ENCODE measurements at places on chromosomes 6 and 20.

DNA sequence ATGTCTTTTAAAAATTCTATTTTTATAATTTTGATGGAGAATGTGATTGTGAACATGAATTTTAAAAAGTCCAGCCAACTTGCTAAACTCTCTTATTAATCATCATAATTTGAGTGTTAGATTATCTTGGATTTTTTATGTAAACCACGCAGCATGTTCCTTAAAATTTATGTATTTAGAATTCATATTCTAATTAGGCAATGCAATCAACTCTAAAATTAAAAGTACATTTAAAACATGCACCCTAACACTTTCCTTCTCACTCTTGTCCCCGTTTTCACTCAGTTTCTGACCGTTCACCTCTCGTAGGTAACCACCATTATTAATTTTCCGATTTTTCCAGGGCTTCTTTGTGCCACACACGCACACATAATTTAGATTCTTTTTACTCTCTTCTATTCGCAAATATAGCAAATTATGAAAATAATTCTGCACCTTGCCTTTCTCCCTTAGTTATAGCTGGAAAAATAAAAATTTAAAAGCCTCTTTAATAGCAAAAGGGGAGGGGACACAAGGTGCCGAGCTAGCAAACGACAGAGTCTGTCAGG, 329 bp upstream of the ZKSCAN3 start:
- DNase-seq = no peak

DNA sequence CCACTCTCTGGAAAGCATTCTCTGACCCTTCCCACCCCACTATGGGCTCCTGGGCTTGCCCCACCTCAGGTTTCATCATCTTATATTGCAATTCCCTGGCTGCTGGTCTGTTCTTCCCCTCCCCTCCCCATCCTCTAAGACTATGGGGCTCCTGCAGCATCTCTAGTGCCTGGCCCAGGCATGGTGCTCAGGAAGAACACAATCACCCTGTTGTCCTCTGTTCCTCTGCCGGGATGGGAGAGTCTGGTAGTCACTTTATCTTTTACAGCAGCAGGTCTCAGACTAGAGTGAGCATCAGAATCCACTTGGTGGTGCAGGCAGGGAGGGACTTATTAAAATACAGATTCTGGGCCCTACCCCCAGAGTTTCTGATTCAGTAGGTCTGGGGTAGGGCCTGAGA, 5.0 kb upstream of the LPIN3 start:
- DNase-seq = no peak

GRCh38 chr6:85975957-85976356, 333.3 kb upstream of the SYNCRIP start:
- no peak for DNase-seq

DNA sequence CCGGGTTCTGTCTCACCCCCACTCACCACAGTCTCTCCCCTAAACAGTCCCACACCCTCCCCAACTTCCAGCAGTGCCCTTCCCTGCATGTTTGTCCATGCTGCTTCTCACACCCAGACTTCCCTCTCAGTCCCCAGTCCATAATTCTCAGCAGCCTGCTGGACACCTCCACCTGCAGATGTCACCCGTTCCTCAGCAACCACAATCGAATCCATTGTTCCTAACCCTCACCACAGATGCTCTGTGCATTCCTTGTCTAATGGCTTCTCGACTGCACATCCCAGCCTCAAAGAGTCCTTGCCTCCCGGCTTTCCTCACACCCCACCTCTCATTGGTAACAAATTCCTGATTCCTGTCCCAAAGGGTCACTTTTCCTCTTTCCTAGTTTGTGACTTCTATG, 55.6 kb downstream of the GOPC start:
- no peak for DNase-seq

DNA sequence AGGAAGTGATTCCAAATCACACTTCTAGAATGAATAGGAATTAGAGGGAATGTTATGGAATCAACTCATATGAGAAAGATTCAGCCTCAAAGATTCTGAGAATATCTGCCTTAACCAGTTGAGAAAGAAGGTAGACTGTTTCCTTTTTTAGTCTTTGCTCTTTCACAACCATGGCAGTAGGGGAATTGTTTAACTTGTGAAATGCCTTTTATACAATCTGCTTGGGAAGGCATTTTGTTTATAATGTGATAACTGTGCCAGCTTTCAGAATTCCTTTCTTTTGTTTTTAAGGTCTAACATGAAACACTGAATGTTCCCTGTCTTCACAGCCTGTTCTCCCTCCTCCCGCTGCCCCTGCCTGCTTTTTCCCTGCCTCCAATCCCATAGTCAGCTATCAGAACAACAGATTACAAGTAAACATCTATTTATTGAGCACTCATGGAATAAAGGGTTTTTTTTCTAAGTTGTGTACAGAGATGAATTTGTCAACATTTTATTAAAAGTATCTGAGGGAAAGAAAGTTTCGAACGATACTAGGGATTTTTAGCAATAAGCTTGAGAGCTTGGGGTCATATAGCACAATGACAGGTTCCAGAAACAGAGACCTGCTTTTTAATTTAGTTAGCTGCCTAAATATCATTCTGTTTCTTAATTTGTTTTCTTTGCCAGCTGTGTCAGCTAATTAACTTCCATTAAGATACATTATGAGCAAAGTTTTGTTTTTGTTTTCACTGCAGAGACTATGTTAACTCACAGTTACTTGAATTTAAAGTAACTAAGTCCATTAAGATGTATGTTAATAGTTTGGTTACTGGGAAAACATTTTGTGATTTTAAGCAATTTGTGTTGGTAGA, 28.3 kb upstream of the FBXO30 start:
- DNase-seq = no peak

- no peak for DNase-seq
Observed at GRCh38 chr6:73050706-73051105, 174.6 kb downstream of the KHDC1L start.

DNA sequence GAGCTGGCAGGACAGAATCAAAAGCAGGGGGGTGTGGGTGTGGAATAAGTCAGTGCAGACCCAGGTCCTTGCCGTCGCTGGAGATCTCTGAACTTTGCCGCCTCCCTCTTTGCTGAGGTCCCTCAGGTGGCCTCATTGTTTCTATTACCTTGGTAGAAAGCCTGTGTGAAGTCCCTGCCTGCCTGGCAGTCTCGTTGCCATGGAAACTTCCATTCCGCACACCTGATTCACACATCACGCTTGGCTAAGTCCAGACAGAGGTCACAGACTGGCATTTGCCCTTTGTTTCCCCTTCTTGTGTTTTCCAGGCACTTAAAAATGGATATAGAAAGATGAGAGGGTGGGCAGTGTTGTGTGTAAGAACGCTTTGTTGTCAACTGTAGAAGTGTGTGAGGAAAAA, 260.6 kb downstream of the PRL start:
- DNase-seq = peak; percentile 33

DNA sequence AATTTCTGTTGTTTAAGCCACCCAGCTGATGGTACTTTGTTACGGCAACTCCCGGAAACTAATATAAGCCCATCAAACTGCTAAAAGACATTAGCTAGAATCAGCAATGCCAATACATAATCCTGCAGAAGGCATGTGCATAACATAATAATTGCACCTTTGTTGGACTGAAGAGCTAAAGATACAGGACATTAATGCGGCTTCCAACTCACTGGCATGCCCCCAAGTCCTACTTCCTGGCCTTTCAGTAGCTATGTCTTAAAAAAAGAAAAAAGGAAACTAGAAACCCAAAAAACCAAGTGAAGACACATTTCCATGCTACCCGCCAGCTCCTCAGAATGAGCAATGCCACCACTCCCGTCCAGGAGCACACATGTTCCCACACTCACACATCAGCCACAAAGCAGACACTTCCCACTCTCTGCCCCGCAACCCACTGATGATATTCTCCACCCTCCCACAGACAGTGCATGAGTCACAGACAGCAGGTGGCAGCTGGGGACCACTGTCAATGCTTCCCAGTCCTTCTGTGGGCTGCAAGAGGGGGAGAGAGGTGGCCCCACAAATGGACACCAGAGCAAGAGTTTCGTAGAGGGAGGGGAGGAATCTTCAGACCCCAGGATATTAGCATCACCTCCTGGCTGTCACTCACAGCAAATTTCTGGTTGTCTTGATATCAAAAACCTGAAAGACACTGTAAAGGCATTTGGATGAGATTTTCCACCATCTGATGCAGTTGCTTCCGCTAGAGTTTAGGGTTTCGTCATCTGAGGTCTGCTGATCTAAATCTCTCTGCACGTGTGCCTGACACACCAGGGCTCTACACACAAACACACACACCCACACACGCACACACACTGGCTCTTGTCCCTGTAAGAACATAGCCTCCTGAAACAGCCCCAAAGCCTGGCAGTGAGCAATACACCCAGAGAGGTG, 32.8 kb downstream of the GFOD1 start:
- DNase-seq = peak; percentile 19

- DNase-seq = no peak
Observed at GRCh38 chr20:15265581-15266309, 928.3 kb upstream of the FLRT3 start.

GRCh38 chr6:128439627-128440026, 80.8 kb downstream of the PTPRK start:
- no peak for DNase-seq

- DNase-seq = no peak
Observed at GRCh38 chr6:151616091-151616513, 122.3 kb downstream of the CCDC170 start.
